KBM-7 (cell line): ENCODE measurements at places on chromosomes 4 and X.

GRCh38 chr4:189001971-189002450 is 862.8 kb downstream of the TRIML1 start:
- DNase-seq: no peak

- DNase-seq: no peak
These were observed 9.2 kb downstream of the WDR1 start for GRCh38 chr4:10107111-10108091.

- DNase-seq: no peak
These were observed 50.6 kb upstream of the PHOX2B start for GRCh38 chr4:41799126-41799525.

DNA sequence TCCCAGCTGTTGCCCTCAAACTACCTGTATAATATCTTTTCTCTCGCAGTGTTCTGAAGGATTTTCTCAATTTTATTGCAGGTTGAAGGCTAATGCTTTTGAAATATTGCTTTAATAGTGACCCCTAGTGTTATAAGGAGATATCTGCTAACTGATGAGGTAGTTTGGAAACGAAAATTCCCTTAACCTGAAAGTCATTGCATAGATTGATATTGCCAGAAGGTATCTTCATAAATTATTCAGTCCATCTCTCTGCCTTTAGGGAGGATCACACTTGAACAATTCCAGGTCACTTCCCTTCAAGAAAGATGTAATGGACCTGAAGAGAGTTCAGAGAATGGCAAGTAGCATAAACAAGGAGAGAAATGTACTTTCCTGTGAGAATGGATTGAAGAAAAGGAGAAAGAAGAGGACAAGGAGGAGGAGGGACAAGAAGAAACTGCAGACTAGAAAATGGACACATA is 44.1 kb downstream of the TIGD4 start:
- DNase-seq: peak; percentile 43

DNA sequence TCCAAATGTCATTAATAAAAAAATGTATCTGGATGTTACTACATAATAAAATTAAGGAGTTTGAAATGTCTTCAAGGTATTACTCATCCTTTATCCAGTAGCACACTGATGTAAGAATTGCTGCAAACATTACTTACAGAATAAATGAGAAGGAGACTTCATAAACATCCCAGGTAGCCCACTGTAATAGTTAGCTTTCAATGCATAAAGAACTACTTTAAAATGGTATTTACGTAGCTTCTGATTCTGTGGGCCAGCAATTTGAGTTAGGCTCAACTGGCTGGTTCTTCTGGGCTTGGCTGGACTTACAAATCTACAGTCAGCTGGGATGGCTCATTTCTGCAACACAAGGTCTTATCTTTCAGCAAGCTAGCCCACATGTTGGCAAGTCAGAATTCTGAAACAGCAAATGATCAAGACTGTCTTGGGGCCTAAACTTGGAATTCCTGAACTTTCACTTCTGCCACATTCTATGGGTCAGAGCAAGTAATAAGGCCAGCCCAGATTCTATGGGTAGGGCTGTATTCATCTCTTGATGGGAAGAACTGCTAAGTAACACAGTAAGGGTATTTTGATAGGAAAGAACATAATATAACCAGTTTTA is 522.5 kb downstream of the IQCM start:
- DNase-seq: no peak

GRCh38 chr4:39472396-39472795 is 13.5 kb downstream of the LIAS start:
- no peak for DNase-seq

DNA sequence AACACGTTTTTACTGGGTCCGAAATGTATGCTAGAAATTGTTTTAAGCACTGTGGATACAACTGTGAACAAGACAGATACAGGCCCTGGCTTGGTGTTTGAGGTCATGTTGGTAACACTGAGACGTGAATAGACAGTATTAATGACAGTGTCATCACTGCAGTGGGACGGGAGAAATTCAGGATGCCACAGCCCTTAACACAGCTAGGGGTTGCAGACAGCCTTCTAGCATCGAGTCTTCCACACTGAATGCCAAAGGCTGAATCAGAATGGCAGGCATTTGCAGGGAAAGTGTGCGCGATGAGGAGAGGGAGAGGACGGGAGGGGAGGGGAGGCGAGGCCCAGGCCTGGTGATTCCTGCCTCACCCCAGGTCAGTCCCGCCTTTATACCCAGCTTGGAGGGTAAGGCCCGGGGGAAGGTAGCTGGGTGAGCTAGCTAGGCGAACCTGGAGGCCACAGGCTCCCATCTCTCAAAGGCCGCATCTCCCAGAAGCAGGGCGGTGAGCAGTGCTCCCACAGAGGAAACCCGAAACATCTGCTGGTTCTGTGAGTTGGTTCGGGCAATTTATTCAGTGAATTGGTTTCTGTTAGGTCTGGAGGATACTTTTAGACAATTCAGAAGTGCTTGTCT is 44.1 kb upstream of the CLDN24 start:
- no peak for DNase-seq

DNA sequence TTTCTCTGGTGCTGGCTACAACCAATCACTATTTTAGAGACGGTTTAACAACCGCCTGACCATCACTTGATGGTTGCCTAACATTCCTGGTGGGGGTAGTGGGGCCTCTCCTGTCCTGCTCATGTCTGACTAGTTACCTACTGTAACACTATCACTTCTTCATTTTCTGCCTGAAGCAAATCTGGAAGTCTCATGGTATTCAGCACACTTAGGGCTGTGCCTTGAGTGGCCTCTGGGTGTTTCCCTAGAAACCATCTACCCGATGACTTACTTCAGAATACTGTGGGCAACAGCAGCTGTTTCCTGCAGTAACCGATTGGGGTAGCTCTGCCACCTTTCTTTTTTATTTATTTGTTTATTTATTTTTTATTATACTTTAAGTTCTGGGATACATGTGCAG is 880.1 kb upstream of the INTU start:
- no peak for DNase-seq

GRCh38 chr4:51923343-51923742 is 80.4 kb downstream of the DCUN1D4 start:
- DNase-seq: no peak

- no peak for DNase-seq
These were observed 184.0 kb upstream of the ANK2 start for GRCh38 chr4:112865443-112865842.

- DNase-seq: no peak
These were observed 21.1 kb upstream of the TRIM2 start for GRCh38 chr4:153183146-153183545.

DNA sequence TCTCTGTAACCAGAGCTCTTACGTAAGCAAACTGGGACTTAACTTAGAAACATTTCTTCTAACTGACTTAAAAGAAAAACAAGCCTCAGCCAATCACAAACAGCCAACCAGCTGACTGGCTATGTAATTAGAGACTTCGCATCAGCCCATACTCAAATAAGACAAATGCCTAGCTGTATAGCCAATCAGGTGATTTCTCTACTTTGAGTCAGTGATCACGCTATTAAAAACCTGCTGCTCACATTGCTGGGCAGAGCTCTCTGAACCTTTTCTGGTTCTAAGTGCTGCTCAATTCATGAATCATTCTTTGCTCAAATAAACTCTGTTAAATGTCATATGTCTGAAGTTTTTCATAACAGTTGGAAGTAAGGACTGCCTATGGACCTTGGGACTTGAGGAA is 9.9 kb upstream of the SMIM10L2A start:
- peak; percentile 17 for DNase-seq

DNA sequence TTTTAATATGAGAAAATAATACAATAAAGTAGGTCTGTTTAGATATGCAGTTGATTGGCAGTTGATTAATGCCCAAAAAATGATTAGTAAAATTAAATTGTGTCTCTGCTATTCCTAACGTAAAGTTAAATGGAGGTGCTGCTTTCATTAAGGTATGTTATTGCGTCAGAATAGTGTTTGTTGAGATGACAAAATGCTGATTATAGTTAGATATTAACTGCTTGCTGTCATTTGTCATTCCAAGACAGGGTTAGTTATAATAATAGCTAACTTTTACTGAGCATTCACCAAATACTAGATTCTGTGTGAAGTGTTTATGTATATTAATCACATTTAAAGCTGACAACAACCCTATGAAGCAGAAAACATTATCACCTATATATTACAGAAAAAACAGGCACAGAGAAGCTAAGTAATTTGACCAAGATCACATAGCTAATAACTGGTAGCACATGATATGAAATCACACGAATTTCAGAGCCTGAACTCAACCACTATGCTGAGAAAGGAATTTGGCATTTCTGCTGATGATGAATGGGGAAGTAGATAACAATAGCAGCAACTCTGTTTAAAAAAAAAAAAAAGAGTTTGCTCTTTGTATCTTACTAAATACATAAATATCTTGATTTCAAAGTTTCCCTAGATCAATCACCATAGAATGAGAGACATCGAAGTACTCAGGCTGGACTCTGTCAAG is 59.7 kb upstream of the WDR44 start:
- DNase-seq: no peak

DNA sequence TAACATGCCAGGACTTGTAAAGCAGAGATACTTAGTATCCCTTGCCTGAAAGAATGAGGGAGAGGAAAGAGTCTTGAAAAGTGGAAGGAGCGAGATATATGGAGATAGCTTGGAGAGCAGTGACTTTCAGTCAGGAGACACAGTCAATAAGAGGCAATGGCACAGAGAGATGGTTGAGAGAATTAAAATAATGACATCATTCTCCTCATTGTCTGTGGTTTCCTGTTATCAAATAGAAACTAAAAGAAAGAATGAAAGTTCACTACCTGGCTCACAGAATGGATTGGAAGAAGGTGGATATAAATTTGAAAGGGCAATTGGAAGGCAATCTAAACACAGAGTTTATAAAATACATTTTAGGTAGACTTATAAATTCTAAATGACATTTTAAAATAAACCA is 760.2 kb upstream of the AADAT start:
- DNase-seq: peak; percentile 5

GRCh38 chr4:8383451-8384160 is 56.9 kb downstream of the ACOX3 start:
- no peak for DNase-seq

DNA sequence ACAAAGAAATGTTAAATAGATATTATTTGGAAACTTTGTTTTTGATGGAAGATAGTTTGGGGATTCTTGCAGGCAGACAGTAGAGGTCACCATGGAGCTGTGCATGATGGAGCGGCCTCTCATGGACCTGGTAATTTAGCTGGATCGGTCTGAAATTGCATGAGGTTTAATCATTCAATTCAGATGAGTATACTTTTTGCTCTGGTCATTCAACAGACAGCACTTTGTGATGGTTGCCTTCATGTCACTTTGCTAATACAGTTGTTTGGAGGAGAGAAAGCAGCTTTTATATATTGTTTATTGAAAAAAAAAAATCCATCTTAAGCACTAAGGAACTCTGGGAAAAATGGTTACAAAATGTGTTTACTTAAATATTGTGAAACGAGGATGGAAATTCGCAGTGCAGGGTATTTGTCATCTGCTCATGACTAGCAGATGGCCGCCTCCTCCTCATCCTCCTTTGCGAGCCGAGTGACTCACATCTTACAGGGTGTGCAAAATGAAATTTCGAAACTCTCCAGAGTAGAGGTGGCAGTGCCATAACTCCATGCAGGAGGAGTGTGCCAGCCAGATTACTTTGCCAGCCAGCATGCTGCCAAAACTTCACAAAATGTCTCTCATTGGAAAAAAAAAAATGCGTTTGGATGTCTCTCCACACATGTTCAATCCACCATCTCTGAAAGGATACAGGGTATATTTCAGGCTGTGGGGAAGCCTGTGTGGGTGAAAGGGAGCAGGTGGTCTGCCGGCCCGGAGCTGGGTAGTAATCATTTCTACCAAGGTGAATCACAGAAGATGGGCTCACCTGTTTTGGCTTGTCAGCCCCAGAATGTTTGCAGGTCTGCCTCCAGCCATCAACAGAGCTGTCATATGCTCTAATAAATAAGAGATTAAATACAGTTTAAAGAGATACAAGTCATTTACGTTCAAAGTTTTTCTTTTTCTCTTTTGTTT is 314.9 kb upstream of the DIPK2B start:
- peak; percentile 63 for DNase-seq
